ENCODE measurements at places on chromosomes 1 and 21.

GRCh38 chr1:78401148-78401547, 89.6 kb upstream of the PTGFR start:
- DNase-seq: no peak

- DNase-seq: peak; percentile 83
These were observed 14.9 kb downstream of the TTC34 start for GRCh38 chr1:2786329-2787162.

DNA sequence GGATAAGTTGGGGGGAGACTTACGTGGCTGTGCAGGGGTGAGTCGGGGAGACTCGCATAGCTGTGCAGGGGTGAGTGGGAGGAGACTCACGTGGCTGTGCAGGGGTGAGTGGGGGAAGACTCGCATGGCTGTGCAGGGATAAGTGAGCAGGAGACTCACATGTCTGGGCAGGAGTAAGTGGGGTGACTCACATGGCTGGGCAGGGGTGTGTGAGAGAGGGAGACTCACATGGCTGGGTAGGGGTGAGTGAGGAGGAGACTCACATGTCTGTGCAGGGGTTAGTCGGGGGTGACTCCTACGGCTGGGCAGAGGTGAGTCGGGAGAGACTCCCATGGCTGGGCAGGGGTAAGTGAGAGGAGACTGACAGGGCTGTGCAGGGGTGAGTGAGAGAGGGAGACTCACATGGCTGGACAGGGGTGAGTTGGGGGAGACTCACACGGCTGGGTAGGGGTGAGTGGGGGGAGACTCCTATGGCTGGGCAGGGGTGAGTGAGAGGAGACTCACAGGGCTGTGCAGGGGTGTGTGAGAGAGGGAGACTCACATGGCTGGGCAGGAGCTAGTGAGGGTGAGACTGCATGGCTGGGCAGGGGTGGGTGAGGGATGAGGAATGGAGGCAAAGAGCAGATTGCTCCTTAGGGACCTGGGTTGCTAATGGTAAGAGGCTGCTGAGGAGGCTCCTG, 56.0 kb upstream of the ABCG1 start:
- DNase-seq: peak; percentile 34

DNA sequence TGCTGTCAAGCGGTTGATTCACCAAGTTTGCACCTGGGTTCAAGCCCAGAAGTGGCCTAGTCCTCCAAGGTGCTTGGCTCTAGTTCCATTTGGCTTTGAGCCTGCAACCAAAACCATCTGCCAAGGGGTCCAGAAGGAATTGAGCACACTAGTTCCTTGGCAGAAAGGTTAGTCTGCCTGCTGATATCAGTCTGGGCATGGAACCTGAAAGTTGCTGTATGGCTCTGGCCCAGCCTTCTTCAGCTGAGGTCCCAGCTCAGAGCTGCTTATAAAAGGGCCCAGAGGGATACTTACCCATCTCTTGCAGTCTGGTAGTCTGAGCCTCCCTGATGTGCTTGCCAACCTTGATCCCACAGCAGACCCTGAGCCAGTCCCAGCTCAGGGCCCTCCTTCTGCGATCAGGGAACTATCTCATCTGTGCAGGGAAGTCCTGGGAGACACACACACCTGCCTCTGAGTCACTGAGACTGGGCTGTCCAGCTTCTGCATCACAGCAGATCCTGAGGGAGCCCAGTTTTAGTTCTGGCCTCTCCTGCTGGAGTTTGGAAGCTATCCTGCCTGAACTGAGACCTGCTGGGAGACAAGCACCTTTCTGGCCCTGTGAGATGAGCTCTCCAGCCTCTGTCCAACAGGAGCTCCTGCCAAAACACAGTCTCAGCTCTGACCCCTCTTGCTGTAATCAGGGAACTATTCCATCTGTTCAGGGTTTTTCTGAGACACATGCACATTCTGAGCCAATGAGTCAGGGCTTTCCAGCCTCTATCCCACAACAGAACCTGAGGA, 75.8 kb downstream of the CTH start:
- DNase-seq: no peak

DNA sequence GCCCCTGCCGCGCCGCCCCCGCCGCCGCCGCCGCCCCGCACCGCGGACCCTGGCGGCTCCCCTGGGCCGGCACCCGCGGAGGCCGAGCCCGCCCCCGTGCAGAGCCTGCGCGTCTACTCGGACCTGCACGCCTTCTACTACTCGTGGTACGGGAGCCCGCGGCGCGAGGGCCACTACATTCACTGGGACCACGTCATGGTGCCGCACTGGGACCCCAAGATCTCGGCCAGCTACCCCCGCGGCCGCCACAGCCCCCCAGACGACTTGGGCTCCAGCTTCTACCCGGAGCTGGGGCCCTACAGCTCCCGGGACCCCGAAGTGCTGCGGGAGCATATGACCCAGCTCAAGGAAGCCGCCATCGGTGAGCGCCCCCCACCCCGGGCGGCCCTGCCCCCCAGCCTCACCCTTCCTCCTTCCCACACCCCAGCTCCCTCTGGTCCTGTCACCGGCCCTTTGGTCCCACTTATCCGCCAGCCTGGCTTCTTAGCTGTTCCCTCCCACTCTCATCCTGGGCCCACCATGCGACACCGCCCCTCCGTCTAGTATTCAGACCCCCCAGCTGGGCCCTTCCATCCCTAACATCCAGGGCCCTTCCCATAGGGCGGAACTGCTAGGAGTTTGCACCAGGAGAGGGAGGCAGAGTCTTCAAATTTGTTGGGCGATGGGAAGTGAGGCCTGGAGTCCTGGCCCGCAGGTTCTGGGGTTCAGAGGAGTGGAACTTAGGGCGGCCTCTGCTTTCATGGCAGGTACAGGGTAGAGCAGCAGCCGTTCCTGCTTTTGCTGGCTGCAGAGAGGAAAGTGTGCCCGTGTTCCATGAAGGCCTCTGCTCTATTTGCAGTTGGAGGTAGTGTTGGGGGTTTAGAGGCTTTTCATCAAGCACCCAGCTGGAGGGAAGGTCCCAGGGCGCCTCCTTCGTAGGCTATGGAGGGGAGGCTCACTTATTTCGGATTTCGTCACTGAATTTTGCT, 1.0 kb downstream of the MANEAL start:
- DNase-seq: no peak

GRCh38 chr1:61436016-61436415, 288.9 kb downstream of the TM2D1 start:
- no peak for DNase-seq

DNA sequence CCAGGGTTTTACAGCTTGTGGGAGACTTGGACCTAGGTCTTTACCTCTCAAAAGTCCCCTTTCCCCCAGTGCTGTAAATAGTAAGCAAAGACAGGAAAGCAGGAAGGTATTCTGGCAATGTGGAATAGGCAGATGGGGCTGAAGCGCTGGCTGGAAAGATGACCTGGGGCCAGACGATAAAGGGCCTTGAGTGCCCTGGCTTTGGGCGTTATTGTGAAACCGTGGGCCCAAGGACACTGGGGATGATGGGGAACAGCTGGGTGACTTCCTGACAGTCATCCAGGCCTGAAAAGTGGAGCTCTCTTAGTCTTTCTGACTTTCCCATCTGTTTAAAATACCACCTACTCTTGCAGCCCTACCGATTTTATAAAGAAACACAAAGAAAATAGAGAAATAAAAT, 16.3 kb downstream of the URB2 start:
- DNase-seq: no peak

DNA sequence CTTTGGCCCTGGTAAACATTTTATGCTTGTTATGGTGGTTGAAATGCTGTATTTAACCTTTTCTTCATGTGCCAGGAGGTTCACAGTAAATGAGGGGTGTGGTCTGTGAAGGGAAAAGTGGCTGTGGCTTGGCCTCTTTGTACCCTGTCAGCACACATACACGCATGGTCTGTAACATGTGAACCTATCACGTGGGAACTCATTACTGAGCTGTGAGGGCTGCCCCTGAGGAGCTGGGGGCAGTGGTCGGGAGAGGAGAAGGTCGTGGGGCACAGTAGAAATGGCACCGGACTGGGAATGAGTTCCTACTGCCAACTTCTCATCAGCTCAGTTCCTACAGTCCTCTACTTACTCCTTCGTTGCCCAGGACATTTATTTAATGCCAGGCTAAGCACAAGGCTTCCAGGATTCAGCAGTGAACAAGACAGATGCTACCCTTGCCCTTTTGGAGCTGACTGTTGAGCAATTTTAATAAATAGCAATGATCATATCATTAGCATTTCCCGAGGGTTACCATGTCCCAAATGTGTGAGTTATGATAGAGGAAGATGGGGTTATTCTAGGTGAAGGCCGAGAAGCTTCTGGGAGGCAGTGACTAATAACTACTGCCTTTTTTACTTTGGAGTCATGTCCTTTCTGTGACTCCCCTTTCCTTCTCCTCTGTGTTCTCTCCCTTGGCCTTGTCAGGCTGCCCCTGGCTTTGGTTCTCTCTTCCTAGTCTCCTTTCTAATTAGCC, 38.8 kb downstream of the DDR2 start:
- no peak for DNase-seq

- DNase-seq: peak; percentile 66
These were observed 23.3 kb downstream of the CNIH4 start for GRCh38 chr1:224380003-224380402.
